ENCODE measurements at places on chromosomes 1 and 21. TPM values are rescaled to one million over a fixed set of nuclear protein-coding genes. Genes with fewer than 3 reads are reported as not detected.

- DNase-seq, result peak; percentile 9
Observed at GRCh38 chr1:165549973-165550372, 6.2 kb downstream of the LRRC52 start.

DNA sequence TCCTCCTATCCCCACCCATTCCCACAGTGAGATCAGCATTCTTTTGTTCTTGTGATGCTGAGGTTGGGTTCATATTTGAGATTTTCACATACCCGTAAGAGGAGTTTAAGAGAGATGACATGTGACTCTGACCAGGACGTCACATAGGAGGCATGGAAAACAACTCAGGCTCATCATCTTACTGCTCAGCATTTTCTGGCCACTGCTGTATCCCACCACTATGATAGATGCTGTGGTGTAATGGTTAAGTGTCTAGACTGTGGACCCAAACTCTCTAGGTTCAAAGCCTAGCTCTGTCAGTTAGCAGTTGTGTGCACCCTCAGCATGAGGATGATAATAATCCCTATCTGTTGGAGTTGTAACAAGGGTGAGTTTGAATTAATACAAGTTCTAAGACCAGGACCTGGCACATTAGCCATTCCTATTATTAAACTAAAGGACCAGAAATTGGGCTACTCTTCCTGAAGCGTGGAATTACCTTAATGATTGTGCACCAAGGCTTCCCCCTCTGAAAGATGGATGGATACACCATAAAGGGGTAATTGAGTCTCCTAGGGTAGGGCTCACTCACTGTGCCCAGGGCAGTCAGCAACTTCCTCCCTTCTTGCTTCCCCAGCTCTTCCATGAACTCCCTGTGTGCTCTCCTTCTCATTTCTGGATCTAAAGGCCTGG, 40.9 kb downstream of the LGR6 start:
- no peak for DNase-seq

DNA sequence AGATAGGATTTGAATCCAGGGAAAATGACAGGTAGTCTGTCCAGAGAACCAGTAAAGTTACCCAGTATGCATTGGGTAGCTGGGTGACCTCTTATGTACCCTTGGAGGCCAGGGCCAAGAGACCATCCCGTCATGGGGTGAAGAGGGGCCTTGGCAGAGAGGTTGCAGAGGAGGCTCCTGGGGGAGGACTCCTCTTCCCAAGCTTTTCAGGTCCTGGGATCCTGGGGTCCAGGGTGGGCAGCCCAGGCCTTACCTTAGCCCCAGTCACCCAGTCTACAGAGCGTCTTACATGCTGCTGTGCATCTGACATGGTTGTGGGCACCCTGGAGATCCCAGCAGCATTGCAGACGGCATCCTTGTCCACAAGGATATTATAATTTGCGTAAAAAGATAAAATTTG, 14.0 kb downstream of the PMF1 start:
- DNase-seq, result no peak

DNA sequence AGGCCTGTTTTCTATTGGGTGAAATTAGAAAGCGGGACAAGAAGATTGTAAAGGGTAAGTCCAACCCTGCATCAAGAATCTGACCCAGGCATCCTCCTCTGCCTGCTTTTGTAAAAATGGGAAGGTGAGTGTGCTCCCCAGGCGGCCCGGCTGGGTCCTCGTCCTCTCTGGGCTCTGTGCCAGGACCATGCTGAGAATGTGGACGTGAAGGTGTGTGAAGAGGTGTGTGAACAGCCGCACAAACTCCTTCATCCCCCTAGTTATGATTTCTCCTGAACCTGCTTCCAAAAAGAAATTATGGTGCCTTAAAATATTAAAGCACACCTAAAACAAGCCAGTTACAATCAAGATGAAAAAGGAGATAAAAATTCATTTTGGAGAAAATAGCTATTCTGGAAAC, 185.7 kb downstream of the IGSF21 start:
- DNase-seq, result no peak

DNA sequence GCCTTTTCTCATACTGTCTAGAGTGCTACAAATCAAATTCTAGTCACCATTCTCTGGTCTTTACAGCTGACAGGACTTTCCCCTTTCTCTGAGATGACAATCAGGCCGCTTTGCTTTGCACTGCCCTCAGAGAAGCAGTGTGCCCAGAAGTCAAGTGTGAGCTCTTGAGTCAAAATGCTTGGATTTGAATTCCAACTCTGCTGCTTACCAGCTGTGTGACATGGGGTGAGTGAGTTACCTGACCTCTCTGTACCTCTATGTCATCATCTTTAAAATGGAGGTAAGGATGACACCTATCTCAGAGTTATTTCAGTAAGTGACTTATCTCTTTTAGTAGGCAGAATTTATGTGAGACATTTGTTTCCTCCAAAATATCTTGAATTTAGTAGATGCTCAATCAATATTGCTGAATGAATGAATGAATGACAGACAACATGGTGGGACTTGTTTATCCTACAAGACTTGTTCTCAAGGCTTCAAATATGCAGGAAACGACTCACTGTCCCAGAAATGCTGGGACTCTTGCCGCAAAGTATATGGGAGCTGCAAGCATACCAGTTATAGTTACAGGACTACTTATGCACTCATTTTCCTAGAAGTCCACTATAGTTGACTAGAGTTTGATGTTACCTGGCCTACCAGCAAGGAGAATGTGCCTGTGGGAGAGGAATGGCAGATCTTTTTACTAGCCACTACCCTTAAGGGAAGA, 38.1 kb upstream of the A3GALT2 start:
- DNase-seq, result no peak

- no peak for DNase-seq
Observed at GRCh38 chr1:189524501-189524900, 953.2 kb downstream of the BRINP3 start.

- DNase-seq, result no peak
Observed at GRCh38 chr1:176733661-176734060, 270.7 kb downstream of the PAPPA2 start.

- DNase-seq, result no peak
Observed at GRCh38 chr1:18662286-18662639, 31.6 kb downstream of the PAX7 start.

- DNase-seq, result no peak
Observed at GRCh38 chr1:1106510-1107221, 9.2 kb downstream of the C1orf159 start.

MRAP gene
- polyA plus RNA-seq, result not detected

CLSTN1 gene
- polyA plus RNA-seq, result 163 TPM

CZIB gene
- polyA plus RNA-seq, result 98.2 TPM

SH3BP5L gene
- polyA plus RNA-seq, result 32.5 TPM

All from renal pelvis (tissue), 12 donors.